ENCODE measurements at places on chromosomes 16 and 17.

DNA sequence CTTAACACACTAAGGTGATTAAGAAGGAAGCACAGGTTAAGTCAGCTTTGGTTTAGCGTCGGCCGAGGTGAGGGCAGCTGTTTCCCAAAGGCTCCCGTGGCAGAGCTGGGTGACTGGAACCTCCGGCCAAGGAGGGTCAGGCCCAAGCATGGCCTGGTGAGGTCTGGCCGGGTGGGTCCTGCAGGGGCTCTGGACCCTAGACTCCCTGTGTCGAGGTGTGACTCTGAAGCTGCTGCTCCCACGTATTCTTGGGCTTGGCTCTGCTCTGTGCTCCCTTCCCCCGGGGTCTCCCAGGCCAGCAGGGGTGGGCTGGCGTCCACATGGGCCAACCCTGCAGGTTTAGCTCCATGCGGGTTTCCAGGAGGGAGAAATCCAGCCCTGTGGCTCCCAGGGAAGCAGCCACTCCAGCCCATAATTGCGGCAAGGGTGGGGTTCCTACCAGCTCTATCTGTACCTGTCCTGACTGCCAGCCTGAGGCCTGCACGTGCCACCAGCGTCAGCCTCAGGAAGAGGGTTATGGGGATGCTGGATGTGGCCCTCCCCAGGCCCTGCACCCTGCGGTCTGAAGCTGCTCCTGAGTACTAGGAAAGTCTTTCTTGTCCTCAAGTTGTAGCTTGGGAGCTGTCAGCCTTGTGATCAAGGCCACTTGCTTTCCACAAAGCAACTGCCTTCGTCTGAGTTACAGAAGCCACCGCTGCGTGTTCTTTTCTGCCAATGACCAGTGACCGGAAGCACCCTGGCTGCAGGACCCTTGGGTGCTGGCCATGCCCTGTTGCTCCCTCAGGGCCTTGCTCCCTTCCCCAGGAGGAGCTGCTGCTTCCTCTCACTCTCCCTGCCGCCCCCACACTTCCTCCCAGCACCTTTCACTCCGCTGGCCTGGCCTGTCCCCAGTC lies 4.8 kb downstream of the CDK5R1 start:
- DNase-seq = no peak

GRCh38 chr17:69331756-69332155 lies 4.8 kb upstream of the ABCA5 start:
- DNase-seq = peak; percentile 21

DNA sequence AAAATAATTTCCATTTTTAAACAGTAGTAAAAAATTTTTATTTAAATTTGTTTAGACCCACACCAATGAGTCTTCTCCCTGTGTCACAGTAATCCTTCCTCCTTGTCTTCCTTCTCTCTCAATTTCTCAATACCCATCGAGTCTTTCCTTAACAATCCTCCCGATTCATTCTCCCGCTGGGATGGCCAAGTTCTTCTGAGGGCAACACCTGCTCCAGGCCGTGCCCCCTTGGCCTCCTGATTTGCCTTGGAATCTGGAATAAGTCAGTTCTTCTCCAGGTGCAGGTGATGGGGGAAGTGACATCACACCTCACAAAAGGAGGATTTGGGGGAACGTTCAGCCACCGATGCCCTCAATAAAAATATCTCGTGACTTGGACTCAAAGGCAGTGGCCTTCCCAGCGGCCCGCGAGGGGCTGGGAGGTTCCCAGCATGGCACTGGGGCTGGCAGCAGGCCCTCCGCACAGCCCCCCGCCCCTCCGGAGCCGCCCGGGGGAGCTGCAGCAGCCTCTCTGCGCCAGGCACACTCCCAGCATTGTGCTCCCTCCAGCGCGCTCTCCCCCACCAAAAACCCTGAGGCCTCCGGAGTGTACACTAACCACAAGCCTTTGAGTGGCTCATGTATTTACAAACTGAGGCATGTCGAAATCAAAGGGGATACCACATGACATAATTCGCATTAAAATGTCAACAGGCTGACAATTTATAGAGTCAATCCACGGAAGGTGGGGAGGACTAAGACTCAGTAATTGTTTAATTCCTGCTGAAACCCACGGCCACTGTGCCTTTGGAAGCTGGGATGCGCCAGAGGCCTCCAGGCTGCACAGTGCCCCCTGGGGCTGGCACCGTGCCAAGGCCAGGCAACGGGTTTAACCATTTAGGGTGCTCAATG lies 120.5 kb downstream of the ZFHX3 start:
- DNase-seq = no peak

DNA sequence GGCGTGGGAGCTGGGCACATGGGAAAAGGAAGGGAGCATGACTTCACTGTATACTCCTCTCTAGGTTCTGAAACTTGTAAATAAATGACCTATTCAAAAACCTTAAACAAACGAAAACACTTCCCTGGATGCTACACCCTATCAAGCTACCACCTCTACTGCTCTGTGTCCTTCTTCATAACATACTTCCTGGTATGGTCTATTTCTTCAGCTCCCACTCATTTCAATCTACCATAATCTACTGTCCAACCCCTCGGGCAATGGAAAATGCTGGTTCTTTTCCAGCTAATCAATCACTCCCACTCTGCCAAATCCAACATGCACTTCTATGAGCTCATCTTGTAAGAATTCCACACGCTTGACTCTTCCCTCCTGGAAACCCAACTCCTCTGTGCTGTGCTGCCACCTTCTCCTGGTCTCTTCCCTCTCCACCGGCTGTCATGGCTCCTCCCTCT lies 42.4 kb downstream of the AMFR start:
- DNase-seq = no peak

DNA sequence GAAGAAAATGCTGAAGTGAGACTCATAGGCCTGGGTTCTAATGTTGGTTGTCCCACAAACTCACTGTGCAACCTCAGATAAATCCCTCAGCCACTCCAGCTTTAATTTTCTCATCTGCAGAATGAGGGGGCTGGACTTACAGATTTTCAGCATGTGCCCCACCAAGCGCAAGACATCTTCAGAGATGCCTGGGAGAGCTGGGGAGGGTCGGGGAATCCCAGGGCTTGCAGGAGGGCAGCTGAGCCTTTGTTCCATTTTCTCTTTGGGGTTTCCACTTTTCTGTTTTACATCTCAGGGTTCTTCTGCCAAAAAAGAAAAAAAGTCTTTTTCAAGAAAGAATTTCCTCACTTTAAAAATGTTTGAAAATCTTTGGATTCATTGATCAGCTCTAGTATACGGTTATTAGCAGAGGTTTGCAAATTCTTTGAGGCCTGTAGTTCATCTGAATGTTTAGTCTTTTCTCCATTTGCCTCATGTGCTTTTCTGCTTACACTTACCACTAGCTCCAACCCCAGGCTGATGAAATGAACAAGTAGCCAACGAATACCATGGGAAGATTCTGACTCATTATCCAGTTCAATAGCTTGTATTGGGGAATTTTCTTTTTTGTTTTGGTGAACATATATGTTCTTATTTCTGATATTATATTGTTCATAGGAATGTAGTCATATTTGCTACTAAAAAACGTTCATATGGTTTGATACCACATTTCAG lies 56.4 kb downstream of the CHD9 start:
- DNase-seq = no peak

- DNase-seq = no peak
Observed at GRCh38 chr17:1933875-1934715, 91.0 kb downstream of the RTN4RL1 start.

DNA sequence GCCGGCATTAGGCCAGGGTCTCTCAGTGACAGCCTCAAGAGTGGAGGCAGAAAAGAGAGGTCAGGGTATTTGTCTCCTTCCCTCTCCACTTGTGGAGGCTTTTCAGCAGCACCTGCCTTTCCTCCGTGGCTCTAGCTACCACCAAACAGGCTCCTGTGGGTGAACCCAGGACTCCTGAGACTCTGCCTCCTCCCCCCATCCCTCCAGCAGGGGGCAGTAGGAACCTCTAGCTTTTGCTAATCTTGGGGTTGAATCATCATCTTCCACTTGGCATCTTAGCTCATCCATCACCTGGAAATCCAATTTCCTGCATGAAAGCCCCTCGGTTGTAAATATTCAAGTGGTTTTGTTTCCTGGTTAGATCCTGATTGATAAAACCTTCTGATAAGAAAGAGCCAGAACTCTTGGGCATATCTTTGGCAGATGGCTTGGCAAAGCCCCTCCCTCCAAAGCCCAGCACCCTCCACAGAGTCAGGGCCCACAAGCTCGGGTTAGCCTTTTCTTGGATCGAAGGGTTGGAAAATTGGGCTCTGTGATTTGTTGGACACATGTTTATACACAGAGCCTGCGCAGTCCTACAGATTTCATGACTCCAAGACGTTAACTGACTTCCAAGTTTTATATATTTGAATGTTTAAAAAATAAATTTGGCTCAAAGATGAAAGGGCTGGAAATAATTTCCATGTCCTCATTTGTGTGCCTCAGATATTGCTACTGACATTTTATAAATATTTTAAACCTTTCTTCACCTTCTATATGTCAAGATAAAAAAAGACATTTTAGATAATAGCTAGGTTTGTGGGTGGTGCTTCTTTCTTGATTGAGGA lies 322.1 kb downstream of the MAP2K4 start:
- DNase-seq = no peak

DNA sequence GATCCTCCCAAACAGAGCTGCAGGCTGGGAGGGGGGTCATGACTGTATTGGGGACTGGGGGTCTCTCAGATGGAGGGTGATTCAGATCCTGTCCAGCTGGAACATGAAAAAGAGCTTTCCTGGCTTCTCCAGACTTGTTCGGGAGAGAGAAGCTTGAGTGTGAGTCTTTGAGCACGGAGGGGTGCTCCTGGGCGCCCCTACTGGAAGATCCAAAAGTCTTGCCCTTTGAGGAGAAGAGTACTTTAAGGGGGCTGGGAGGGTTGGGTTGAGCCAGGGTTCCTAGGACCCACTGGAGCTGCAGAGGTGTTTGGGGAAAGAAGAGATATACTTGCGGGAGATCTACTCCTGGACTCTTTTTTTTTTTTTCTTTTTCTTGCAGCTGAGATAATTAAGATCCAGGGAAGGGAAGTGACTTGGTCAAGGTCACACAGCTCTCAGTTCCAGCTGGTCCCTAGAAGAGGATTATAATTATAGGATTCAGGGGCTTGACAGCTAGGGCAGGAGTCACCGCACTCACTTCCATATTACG lies 8.4 kb downstream of the RARA start:
- no peak for DNase-seq

GRCh38 chr17:76155988-76156661 lies 15.1 kb upstream of the FOXJ1 start:
- no peak for DNase-seq

- DNase-seq = no peak
Observed at GRCh38 chr17:4082136-4082924, 60.5 kb downstream of the ZZEF1 start.

GRCh38 chr17:35188111-35188510 lies 6.1 kb downstream of the SLC35G3 start:
- DNase-seq = no peak

DNA sequence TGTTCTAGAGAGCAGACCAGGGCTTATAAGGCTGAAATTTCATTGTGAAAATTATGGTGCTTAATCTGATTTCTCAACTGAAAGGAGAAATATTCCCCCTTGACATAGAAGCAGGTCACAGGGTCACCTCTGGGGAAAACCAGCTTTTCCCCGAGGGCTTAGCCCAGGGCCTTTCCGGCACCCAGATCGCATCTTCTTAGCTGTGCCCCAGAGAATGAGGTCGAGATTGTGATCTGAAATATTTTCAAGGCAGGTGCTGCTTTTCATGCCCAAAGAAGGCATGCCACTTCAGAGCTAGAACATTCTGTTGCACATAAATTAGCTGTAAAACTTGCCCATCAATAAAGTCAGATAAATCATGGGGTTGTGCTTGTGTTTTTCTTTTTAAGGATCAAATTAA lies 25.4 kb upstream of the ARHGAP17 start:
- DNase-seq = no peak

GRCh38 chr16:48958681-48959080 lies 323.0 kb downstream of the CBLN1 start:
- no peak for DNase-seq

- peak; percentile 82 for DNase-seq
Observed at GRCh38 chr16:12661656-12662172, 142.0 kb downstream of the CPPED1 start.

- no peak for DNase-seq
Observed at GRCh38 chr17:73592079-73592415, 52.2 kb downstream of the SDK2 start.

- no peak for DNase-seq
Observed at GRCh38 chr16:30351586-30352419, 3.3 kb downstream of the CD2BP2 start.

GRCh38 chr17:41101586-41102259 lies at the start of gene KRTAP4-16:
Gene KRTAP4-16 (minus strand): TSS chr17:41102209. CDS start chr17:41102209, 0 bp downstream.
- DNase-seq = no peak
